ENCODE measurements at places on chromosomes 2 and 18.

GRCh38 chr2:28316546-28317335 is 75.9 kb upstream of the FOSL2 start:
- DNase-seq: no peak

DNA sequence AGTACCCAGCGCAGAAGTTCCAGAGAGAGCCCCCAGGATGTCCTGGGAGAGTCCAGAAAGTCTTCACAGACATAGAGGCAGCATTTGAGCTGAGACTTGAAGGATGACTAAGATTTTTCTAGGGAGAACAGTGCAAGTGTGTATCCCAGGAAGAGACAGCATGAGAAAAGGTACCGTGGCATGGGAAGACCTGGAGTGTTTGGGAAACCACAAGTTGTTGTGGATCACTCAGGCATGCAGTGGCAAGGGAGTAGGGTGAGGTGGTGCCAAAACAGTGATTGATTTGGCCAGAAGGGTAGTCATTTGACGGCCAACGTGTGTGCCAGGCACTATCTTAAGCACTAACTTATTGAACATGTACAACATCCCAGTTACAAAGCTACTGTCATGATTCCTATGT is 24.5 kb upstream of the KCNK3 start:
- DNase-seq: no peak

GRCh38 chr2:234363011-234363487 is 133.8 kb downstream of the ARL4C start:
- DNase-seq: no peak

DNA sequence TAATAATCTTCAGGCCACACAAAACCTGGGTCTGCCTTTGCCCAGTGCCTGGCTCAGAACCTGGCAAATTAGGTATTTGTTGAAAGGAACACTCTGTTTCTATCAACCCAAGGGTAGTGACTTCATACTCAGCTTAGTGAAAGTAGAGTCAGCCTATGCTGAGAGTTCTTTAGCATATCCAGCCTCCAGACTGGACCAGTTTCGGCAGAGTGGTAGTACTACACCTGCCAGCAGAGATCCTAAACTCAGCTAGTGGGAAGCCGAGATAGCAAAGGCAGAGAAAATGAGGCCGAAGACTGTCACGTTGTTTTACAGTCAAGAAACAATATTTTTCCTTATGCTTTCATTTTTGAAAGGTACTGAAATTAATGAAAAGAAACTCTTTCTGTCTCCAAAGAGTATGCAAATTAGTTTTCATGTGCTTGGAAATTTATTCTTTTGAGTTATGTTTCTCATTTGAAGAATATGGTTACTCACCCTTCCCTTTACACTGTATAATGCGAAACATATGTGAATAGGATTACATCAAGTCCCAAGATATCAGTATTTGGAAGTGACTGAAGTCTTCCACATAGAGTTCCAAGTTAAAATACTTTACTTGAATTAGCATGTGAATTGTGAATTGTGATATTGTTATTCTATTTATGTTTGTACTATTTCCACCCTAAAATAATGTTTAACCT is 52.2 kb upstream of the UGP2 start:
- no peak for DNase-seq

DNA sequence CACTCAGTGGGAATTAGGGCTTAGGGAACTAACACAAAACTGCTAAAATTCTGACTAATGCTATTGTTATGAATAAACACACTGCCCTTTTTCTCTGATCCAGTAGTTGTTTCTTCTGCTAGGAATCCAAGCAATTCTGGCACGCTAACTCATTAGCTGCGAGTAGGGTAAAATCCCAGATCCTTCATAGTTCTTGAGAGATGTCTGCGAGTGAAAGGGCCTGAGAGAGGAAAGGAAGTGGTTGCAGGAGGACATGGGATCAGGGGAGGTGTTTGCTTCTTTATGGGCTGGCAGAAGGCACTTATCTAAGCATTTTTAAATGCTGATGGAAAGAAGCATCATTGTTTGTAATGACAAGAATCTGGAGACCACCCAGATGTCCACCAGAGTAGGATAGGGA is 9.4 kb downstream of the MAP3K19 start:
- DNase-seq: no peak

- no peak for DNase-seq
Observed at GRCh38 chr18:22796113-22796512, 137.0 kb upstream of the RBBP8 start.

DNA sequence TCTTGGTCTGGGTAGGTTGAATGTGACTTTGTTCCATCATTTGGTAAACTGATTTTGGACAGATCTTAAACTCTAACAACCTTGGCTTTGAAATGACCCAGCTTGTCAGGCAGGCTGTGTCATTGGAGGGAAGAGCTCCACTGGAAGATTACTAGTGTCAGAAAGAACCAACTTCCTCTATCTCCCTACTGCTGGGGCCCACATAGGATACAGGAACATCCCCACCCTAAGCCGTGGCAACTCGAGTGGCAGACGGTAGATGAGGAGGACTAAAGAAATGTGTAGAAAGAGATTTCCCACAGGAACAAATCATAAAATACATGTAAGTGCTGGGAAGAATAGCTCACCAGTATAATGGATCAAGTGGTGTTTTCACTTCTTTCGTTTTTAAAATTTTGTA is 4.3 kb upstream of the G6PC2 start:
- no peak for DNase-seq

DNA sequence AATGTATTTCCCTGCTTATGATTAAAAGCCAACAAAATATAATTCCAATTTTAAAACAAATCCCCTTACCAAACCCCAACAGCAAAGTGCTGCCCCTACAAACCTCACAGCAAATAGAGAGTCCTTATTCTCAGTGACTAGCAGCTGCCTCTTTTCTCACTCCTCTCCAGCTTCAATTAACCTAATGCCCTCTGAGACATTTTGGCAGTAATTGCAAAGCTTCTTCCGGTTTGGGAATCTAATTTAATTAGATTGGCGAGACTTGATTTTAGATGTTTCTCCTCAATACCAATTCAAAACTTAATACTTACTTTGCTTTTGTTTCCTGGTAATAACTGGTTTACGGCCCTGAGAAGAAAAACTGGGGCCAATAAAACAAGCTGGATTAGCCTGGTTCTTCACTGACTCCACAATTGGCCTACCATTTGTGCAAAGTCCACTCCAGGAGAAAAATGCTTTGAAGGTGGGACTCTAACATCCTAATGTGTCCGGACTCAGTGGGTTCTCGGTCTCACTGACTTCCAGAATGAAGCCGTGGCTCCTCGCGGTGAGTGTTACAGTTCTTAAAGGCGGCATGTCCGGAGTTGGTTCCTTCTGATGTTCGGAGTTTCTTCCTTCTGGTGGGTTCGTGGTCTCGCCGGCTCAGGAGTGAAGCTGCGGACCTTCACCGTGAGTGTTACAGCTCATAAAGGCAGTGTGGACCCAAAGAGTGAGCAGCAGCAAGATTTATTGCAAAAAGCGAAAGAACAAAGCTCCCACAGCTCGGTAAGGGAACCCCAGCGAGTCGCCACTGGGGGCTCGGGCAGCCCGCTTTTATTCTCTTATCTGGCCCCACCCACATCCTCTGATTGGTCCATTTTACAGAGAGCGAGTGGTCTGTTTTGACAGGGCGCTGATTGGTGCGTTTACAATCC is 52.8 kb downstream of the SLC35F5 start:
- DNase-seq: no peak

DNA sequence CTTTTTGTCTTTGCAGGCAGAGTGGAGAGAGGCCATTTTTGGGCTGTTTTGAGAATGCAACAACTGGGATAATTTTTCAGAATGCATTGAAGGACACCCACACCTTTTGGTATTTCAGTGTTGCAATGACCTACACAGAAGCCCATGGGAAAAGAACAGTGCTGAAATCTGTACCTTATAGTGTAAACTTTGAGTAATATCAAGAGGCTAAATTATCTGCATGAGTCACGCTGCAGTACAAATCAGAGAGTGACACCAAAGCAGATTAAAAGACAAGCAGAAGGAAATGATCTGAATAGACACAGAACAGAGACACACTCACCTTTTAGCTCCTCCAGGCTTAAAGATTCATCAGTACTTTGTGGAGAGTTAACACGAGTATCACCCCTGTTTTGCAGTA is 265.3 kb downstream of the PAX3 start:
- no peak for DNase-seq

DNA sequence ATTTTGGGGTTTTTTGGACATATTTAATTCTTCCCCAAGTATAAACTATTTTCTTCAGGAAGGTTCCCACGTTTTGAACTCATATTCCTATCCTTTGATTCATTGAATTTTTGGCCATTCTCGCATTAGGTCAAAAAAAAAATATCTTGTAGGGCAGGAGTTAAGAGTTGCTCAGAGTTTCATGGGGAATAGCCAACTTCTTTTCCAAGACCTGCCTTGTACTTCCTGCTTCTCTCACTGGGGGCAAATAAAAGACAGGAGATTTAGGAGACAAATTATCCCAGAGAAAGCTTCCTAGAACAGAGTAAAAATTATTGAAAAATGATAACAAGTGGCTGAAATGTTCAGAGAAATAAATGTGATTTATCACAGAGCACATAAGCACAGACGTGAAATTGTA is 55.2 kb upstream of the BCL11A start:
- no peak for DNase-seq

DNA sequence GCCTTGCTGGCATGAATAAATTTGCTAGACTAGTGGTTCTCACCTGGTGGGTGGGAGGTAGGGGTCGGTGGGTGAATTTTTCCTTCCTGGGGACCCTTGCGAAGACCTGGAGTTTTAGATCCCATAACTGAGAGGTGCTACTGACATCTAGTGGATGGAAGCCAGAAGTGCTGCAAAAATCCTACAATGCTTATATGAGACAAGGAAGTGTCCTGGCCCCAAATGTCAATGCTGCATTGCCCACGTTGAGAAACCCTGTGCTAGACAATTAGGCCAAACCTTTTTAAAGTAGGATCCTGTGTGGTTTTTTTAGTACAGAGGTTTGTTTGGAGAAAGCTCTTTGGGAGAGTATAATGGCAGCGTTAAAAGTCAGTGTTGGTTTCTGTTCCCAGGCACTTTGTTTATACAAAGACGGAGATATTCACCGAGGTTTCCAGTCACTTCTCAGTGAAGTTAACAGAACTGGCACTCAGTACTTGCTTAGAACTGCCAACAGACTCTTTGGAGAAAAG is 9.6 kb downstream of the SERPINB8 start:
- DNase-seq: no peak

- no peak for DNase-seq
Observed at GRCh38 chr18:8367217-8367988, 241.8 kb upstream of the RAB12 start.

DNA sequence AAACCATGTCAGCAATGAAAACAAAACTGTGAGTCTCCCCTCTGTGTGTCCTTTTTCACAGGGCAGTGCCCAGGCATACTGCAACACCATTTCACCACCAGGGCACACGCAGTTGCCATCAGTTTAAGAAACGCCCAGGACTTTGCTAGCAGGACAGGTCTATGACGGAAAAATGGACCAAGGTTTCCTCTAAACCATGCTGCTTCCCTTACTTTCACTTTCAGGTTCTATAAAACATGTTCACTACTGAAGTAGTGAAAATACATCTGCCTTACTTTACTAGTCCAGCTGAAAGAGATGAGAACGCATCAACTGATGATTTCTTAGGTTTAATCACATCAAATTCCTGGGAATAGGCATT is 110.5 kb downstream of the TCF4 start:
- DNase-seq: no peak

DNA sequence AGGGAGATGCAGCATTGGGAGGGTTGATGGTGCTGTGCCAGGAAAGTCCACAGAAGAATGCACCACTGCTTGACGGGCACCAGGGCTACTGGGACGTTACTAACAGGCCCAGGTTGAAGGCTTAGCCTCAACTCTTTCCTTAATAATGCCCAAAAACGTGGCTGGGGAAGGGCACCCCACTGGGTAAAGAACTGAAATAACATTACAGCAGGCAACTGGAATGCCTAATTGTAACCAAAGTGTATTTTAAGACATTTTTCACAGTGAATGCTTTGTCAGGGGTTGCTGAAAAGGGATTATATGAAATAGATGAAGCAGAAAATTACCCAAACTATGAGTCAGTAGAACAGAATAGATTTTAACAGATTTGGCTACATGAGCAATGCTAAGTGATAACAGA is 191.3 kb downstream of the CMPK2 start:
- no peak for DNase-seq

DNA sequence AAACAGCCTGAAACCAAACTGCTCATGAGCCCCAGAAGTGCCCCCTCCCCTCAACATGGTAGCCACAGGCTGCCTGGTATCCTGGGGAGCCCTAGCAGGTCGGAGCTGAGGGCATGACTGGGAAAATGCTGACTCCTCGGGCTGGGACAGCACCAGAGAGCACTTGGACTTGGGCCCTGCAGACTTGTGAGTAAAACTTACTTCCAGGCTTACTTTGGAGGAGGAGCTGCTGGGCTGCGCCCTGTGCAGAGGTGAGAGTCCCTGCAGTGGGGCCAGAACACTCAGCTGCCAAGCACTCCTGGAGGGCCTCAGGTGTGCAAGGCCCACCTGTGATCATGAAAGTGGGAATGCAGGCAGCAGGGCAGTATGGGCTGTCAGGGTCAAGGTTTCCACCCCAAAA is 119.4 kb downstream of the SEPTIN10 start:
- DNase-seq: no peak

GRCh38 chr18:44777457-44778192 is 96.9 kb downstream of the SETBP1 start:
- DNase-seq: no peak

DNA sequence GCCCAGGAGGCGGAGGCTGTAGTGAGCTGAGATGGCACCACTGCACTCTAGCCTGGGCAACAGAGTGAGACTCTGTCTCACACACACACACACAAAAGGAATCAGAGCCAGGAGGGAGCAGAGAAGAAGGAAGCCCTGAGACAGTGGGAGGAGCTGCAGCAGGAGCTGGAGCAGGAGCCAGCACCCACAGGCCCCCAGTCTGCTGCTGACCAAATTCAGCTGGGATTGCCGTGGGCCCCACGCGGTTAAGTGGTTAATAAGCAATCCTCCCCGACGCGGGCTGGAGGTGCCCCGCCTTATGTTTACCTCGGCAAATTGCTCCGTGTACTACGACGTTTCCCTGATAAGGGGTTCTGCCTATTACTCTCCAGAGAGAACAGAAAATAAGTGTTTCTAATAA is 265.3 kb downstream of the TWIST2 start:
- DNase-seq: no peak

DNA sequence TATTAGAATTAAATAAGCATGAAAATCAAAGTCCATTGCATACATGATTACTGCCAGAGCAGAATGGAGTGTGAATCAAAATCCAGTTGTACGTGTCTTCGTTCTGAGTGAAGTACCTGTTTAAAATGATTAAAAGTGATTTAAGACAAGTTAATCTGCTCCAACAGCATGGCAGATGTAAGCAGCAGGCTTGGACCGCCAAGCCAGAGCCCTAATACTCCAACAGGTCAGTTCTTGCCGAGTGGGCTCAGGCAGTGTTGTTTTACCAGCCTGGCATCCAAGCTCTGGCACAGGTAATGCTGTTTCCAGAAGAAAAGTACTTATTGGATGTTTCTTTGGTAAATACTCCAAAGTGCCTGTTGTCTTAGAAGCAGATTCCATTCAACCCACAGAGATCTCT is 171.4 kb upstream of the EPAS1 start:
- DNase-seq: no peak

GRCh38 chr2:156619021-156619539 is 182.9 kb downstream of the GPD2 start:
- no peak for DNase-seq

All from cortex of kidney (tissue), 1 donor.